GM23248 (cell line): ENCODE measurements at places on chromosomes 1 and 21.

DNA sequence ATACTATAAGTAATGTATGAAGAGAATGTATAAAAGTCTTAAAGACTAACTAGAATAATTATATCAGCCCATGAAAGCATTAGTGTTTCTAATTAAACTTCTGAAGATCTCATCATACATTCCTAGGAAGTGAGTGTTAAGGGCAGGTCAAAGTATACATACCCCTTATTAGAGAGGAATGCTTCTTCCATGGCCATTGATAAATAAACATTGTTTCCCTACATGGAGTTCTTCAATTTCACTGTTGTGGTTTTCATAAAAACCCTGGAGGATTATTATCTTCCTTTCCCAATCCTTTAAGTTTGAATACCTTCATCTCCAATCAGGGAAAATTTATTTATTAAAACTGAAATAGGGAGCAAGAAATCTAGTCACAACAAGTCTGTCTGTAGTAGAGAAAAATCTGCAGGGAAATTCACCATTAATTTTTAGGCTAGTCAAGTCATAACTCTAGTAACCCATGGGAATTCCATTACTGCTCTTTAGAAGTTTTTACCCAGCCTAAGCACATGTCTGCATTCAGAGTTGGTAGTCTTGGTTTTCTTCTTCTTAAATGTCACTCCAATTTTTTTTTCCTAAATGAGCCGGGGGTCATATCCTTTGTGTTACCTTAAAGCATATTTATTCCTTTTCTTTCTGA, 147.0 kb downstream of the TNFSF18 start:
- DNase-seq = peak; percentile 48

DNA sequence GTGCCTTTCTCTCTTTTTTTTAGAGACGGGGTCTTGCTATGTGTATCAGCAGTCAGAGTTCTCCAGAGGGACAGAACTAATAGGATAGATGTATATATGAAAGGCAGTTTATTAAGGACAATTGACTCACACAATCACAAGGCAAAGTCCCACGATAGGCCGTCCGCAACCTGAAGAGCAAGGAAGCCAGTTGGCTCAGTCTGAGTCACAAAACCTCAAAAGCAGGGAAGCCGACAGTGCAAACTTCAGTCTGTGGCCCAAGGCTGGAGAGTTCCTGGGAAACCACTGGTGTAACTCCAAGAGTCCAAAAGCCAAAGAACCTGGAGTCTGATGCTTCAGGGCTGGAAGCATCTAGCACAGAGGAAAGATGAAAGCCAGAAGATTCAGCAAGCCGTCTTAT, 16.3 kb upstream of the H3-3A start:
- DNase-seq = peak; percentile 91

GRCh38 chr1:85607126-85607920, 26.8 kb downstream of the CCN1 start:
- DNase-seq = peak; percentile 99

DNA sequence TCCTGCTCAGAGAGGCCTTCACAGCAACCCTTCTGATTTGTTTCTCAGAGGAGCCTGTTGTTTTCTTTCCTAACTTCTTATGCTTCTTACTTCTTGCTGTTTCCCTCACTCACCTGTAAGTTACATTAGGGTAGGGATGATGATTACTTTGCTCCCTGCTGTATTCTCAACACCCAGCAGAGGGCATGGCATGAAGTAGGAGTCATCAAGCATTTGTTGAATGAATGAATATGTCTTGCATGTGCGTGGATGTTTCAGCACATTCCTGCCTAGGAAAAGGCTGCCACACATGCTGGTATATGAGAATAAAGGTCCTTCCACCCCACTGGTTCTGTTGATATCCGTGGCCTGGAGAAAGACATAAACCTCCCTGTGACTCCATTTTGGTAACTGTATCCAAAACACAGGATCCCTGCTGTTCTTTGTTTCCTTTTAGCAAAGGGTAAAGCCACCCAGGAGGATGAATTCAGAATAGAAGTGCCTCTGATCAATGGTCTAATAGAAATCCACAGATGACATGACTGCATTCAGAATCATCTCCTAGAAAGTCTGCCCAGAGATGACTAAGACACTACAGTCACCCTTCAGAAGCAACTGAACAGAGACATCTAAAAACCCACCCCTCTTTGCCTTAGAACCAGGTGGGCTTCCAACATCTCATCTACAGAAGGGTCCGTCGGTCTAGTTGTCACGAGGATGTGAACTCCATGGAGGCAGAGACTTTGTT, 168.8 kb downstream of the ZSCAN20 start:
- peak; percentile 81 for DNase-seq

DNA sequence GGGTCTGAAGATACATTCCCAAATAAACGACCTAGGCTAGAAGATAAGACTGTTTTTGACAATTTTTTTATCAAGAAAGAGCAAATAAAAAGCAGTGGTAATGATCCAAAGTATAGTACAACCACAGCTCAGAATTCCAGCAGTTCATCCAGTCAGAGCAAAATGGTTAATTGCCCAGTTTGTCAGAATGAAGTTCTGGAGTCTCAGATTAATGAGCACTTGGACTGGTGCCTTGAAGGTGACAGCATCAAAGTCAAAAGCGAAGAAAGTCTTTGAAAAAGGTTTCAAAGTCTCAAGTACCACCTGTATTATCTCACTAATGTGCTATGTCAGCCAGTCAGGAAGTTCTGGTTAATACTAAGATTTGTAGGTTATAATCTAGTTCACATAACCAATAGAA, 15.0 kb downstream of the SPRTN start:
- DNase-seq = no peak

DNA sequence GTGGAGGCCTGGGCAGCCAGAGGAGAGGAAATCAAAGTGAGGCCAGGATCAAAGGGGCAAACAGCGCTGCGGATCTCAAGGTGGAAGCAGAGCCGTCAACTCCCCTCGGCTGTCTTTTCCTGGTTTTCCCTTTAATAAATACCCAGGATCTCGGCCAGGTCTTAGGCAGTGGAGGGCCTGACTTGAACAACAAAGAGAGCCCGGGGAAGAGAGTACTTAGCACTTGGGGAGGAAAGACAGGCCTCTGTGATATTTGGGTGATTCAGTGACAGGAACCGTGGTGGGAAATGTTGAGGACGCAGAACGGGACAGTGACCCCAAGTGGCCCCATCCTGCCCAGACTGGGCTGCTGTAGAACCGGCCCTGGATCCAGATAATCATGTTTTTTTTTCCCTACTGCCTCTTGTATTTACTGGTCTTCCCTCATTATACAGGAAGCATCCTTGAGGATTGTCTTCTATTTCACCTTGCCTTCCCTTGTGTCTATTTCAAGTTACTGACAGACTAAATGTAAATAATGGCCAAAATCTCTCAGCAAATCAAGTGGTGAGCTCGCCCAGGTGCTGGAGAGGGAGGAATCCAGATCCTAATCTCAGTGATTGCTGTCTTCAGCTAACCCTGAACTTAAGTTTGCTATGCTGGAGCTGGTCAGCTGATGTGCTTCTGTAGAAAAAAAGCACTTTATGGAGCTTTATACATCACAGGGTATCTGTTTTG, 2.8 kb upstream of the MIXL1 start:
- no peak for DNase-seq

- no peak for DNase-seq
Measured at GRCh38 chr1:221241592-221241991, 362.3 kb downstream of the HLX start.

DNA sequence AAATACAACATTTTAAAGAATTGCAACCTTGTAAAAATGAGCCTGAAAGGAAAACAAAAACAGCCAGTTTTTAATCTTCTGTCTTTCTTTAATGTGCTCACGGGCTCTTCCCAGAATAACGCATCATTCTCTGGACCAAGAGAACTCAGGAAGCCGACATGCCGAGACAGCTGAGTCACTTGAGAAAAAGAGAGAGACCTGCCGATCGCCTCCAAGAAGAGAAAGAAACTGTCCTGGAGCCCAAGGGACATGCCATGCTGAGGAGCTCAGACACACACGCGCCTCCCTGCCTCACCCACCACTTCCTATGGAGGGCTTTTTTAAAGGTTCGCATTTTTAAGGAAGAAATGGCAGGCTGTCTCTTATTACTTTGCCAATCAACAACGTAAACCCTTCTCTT, 176.4 kb downstream of the ZNF281 start:
- DNase-seq = peak; percentile 74

GRCh38 chr1:60134716-60135115, 61.1 kb upstream of the C1orf87 start:
- no peak for DNase-seq

DNA sequence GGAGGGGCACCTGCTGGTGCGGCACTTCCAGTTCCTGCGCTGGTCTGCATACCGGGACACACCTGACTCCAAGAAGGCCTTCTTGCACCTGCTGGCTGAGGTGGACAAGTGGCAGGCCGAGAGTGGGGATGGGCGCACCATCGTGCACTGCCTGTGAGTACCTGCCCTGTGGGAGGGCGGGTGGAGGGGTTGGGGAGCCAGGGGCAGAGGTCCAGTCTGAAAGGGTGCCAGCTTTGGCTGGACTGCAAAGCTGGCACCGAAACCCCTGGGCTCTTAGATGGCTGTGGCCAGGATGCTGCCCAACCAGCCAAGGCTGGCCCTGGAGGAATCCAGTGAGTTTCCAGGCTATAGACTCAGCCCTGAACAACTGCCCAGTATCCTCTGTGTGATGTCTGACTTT, 87.3 kb downstream of the PTPRU start:
- no peak for DNase-seq

DNA sequence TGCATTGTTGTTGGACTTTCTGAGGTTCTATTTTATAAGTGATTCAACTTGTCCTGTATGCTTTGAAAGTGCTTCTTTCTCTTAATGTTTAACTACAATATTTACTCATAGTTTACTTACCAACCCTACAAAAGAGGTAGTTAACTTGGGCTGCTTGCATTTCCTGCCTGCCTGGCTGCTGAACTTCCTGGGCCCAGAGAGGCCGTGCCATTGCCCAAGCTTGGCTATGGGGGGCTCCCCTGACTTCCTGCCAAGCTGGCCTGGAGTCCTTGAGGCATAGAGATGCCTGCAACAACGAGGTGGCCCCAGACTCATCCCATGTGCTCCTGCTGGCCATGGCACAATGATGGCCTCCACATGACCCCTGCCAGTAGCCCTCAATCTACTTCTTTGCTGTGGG, 361.6 kb upstream of the PLD5 start:
- no peak for DNase-seq

DNA sequence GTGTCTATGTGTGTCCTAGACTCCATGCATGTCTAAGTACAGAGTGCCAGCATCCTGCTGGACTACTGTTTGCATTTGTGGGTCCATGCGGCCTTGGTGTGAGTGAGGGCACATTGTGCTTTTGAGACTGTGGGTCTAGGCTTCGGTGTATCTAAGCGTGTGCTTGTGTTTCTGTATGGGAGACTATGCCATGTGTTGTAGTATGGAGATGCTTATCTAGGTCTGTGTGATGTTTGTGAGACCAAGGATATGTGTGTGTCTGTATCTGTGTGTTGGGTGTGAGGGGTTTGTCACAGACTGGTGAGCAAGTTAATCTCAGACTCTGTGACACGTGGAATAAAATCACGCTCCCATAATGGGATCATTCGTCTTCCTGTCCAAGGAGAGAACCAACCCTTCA, 14.5 kb downstream of the AHDC1 start:
- DNase-seq = no peak

DNA sequence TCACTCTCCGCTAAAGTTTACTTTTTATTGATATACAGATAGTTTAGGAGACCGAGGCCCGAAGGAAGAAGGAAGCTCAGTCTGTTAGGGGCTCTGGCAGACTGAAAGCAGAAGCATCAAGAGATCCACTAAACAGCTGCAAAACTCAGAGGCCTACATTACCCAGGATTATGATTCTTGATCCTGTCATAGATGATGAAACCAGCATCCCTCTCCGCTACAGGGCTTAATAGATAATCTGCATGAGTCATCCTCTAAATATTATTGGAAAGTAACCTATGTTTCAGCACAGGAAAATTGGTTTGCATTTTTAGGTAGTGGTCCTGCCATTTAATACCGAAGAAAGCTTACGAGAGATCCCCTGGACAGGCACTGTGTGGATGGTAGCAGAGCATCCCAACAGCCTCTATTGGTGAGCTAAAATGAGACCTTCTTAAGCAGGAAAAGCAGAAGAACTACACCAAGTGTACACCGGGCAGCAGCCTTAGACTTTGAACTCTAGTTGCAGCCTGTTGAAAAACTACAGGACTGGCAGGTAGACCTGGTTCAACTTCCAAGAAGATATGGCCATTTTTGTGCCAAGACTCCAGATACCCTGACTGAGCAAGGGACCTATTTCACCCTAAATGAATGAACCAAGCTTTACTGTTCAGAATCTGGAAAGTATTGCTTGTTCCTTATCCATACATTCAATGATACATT, 6.8 kb downstream of the CASQ2 start:
- DNase-seq = peak; percentile 30

- no peak for DNase-seq
Measured at GRCh38 chr1:161505686-161506085, 429 bp downstream of the FCGR2A start.

DNA sequence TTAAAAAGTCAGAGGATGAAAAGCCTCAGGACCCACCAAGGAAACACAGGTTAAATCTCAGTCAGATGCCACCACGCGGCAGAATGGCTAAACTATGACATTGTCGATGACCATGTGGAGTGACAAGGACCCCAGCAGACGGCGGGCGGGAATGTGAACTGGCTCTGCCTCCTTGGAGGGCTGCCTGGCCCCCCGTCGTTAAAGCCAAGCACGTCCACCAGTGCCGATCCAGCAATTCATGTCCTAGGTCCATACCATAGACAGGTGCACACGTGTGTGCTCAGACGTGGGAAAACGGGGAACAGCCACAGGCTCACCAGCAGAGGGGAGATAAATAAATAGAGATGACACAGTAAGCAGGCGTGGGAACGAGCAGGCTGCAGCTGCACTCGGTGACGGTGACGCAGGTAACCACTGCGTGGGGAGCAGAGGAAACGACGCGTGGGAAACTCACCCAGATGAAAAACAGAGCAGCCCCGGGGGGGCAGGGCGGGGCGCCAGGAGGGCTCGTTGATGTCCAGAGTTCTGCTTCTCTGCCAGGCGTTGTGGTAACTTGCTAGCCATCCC, 28.3 kb upstream of the PCBP3 start:
- DNase-seq = peak; percentile 67

DNA sequence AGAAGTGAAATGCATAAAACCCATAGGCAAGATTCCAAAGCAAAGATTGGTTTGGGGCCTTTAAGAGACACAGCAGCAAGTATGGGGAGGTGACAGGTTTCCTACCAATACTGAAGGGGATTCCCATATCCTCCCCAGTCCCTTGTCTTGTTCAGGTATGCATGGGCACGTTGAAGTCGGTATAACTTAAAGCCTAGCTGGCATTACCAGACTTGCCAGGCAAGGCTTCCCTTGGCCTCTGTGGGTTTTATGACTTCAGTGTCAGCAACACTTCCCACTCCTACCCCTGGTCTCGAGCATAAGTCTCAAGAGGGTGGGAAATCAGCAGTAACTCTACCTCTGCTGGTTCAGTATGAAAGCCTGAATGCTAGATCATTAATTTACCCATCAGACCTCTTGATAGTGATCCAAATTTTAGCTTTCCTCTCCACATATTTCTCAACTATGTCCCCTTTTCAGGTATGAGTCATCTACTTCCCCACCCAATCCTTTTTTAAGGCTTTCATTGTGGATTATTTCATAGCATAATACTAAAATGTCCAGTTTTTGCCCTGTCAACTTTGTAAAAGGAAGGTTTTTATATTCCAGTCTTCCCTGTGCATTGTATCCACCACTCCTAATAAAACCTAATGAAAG, 6.8 kb downstream of the CYP4X1 start:
- no peak for DNase-seq
